ENCODE measurements at places on chromosomes 7 and 10. TPM values are rescaled to one million over a fixed set of nuclear protein-coding genes. Genes with fewer than 3 reads are reported as not detected.

Gene CRPPA
- 9.9 TPM for total RNA-seq

Gene TRIM56
- total RNA-seq = 47.1 TPM

- peak; percentile 33 for DNase-seq
Measured at GRCh38 chr7:44650772-44651171, 44.3 kb downstream of the OGDH start.

Gene ARHGEF5
- 12.8 TPM for total RNA-seq

DNA sequence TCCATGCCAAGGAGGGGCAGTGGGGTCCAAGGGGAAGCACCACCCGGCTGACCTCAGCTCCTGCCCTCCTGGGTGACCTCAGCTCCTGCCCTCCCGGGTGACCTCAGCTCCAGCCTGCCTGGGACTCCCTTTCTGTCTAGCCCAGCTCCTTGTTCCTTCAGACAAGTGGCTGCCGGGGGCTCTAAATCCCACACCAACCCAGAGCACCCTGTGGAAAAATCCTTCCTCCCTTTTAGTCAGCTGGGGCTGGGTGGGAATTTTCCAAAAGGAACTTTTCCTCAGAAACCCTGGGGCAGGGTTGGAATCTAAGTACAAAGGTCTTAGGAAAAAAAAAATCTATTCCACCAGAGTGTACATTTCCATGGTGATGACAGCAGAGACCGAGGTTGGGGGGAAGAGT, 36.3 kb downstream of the AKR1B1 start:
- no peak for DNase-seq

Measured in sciatic nerve (tissue), 2 donors.